ENCODE measurements at places on chromosomes 11 and 22. TPM values are rescaled to one million over a fixed set of nuclear protein-coding genes. Genes with fewer than 3 reads are reported as not detected.

DNA sequence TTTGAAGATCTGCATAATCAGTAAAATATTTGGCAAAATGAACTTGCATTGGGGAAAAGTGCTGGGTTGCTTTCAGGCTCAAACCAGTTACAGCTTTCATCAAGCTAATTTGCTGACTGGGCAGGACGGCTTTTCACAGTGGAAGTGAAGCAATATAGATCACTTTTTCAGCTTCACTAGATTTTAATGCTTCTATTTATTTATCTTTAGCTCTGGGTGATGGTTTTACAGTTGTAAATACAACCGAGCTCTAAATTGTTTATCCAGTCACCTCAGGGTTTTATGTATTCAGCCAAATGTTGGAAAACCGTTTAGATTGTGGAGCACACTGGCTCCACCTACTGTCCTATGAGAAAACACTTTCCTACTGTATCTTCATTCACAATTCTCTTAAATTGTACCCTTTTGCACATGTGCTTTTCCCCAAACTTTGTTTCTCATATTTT is 58.2 kb downstream of the ACER3 start:
- DNase-seq: peak; percentile 84
- H3K27me3 ChIP-seq: no peaks in the 10 kb centered on the region
- H3K4me3 ChIP-seq: peak overlapping the region; percentile 58
- no peak overlapping the region for H3K27ac ChIP-seq

- DNase-seq: no peak
- 0 out of 2 replicates have a peak, but pooled peaks cover 8% of the 10 kb centered on the region for H3K27me3 ChIP-seq
- H3K36me3 ChIP-seq: no peaks in the 10 kb centered on the region
- no peak overlapping the region for H3K4me3 ChIP-seq
- no peak overlapping the region for H3K27ac ChIP-seq
Observed at GRCh38 chr11:122599434-122599833, 56.1 kb upstream of the UBASH3B start.

The OR51E2 gene
- polyA plus RNA-seq: not detected

DNA sequence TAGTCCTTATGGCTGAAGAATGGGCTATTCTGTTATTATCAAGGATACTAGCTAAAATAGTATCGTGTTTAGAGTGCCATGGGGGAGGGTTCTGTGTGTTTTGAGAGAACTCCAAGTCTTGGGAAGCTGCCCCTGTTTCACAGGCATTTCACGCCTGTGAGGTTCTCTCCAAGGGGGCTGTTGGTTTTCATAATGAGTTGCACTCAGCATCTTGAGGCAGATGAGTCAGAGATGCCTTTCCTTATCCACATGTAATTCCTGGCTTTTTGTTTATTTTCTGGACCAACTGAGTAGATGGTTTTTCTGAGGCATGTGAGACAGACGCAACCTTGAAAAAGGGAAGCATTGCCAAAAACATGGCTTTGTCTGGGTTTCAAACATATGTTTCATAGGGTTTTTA is 203.7 kb downstream of the ARHGAP42 start:
- peak; percentile 81 for DNase-seq
- H3K4me3 ChIP-seq: peak overlapping the region; percentile 37
- H3K27me3 ChIP-seq: no peaks in the 10 kb centered on the region

DNA sequence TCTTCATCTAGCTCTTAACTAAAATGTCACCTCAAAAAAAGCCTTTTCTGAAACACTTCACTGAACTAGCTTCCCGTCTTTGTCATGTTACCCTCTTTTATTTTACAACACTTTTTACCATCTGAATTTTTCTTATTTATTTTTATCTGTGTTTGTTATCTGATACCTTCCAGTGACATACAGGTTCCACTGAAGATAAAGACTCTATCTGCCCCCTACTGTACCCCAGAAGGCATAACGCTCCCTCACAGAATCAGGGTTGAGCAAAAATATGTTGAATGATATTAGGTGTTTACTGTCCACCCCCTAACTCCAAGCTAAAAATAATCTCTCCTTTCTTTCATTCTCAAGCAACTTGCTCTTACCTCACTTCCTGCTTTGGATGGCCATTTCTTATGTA is 654.2 kb downstream of the NELL1 start:
- no peak for DNase-seq
- no peaks in the 10 kb centered on the region for H3K36me3 ChIP-seq
- no peaks in the 10 kb centered on the region for H3K27me3 ChIP-seq
- H3K27ac ChIP-seq: no peak overlapping the region
- no peak overlapping the region for H3K4me3 ChIP-seq

DNA sequence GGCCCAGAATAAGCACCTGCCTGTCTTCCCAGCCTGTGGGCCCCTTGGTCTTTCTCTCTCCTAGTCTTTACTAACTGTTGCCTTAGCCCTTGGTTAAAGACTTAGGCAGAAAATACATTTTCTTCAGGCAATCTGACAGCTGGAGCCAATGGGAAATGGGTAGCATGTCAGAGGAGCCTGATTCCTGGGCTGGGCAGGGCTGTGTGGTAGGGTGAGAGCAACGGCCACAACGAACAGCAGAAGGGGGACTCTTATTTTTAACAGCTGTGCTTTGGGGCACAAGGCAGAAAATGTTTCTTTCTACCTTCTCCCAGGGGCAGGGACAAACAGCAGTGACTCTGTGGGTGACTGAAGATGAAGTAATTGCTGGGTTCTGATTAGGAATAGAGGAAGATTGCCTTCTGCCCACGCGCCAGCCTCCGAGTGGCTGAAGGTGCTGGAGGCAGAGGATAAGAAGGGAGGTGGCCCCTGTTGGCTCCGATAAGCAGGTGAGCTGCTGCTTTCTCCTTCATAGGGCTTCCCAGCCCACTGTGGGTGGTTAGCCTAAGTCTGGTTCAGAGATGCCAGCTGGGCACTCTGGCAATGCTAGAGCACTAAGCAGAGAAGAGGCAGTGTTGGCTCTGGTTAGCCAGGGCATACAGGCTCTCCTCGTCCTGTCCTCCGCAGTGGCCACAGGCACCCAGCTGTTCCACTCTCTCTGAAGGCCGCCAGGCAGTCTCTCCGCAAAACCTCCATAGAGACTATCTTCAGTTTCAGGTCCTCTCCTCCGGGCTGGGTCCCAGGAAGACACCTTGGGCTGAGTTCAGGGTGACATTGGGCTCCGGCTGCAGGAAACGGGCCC is 1.5 kb downstream of the YPEL4 start:
- H3K4me3 ChIP-seq: peak overlapping the region; percentile 79
- no peaks in the 10 kb centered on the region for H3K27me3 ChIP-seq
- peak; percentile 60 for DNase-seq
- H3K27ac ChIP-seq: no peak overlapping the region
- peaks cover 26% of the 10 kb centered on the region for H3K4me1 ChIP-seq

DNA sequence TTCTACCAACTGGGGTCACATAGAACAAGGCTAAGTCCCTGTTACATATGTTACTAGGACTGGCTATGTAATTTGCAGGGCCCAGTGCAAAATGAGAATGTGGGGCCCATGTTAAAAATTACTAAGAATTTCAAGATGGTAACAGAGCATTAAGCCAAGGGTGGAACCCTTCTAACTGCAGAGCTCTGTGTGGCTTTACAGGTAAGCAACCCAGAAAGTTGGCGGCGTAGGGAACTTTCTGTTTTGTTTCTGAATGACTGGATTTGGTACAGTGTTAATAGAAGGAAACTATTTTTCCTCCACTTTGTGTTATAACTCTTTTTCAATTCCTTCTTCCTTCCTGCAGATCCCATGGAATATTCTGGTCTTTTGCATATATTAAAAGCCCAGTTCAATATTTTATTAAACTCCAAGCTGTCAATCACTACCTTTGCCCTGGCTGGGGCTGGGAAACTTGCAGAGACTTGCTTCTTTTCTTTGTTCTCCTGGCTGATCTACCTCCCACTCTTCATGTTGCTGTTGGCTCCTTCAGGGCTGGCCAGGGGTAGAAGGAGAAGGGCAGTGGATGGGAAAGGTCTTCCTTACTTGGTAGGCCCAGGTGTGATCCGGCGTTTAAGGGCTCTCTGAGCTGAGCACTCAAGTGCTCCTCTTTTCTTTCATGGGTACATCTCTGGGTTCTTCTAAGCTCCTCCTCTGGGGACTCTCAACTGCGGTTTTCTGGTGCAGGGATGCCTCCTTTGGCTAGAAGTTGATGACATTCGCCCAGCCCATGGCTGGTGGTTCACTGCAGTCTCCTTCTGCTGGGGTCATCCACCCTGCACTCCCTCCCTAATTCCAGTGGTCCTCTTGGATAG is 67.7 kb downstream of the SNX19 start:
- H3K27me3 ChIP-seq: no peaks in the 10 kb centered on the region
- H3K4me1 ChIP-seq: peaks cover 44% of the 10 kb centered on the region
- no peaks in the 10 kb centered on the region for H3K36me3 ChIP-seq
- DNase-seq: no peak
- no peak overlapping the region for H3K4me3 ChIP-seq
- H3K27ac ChIP-seq: peak overlapping the region; percentile 79

GRCh38 chr11:58658623-58659022 is 36.2 kb downstream of the CNTF start:
- H3K27ac ChIP-seq: no peak overlapping the region
- no peaks in the 10 kb centered on the region for H3K27me3 ChIP-seq
- no peaks in the 10 kb centered on the region for H3K36me3 ChIP-seq
- no peaks in the 10 kb centered on the region for H3K4me1 ChIP-seq
- DNase-seq: no peak

DNA sequence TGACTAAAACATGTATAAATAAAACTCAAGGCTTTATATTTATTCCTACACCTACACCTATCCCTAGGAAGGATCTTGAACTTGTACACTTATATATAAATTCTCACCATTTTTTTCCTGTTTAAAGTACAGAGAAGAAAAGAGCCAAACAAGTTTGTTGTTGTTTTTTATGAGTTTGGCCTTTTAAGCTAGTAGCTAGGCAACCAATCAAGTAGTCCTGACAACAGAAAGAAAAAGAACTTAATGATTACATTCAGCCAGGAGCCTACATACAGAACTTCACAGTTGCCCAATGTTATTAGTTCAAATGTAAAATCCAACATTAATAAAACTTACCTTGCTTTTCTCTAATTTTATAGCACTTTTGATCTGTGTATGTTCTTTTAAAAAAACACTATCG is 316.2 kb downstream of the SOX6 start:
- H3K4me1 ChIP-seq: no peaks in the 10 kb centered on the region
- DNase-seq: no peak
- H3K4me3 ChIP-seq: no peak overlapping the region
- H3K27me3 ChIP-seq: 0 out of 2 replicates have a peak, but pooled peaks cover 9% of the 10 kb centered on the region
- no peaks in the 10 kb centered on the region for H3K36me3 ChIP-seq

DNA sequence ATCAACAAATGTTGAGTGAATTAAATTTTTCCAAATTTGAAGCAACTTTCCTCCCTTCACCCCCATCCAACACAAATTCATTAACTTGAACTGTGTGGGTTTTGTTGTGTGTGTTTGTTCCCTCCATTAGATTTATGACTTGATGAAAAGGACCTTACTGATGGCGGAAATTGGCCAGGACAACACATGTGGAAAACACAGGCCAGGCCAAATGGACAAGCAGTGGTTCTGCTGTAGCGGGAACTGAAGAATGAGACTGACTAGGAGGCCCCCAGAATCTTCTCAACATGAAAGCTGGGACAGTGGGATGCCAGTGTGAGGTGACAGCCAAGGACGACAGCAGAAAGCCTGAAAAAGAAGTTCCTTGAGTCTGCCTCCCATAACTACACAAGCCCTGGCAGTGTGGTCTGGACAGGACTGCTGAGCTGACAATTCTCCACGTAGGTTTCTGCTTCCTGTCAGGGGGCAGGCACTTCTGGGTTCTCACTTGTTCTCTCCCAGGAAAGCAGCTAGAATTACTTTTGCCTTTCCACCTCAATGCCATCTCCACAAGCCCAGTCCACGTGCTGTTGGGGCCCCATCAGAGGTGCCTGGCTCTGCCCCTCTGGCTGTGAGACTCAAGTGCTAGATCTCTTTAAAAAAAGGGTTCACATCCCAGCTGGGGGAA is 94.3 kb downstream of the ETS1 start:
- peaks cover 90% of the 10 kb centered on the region for H3K4me1 ChIP-seq
- peak overlapping the region; percentile 98 for H3K27ac ChIP-seq
- H3K27me3 ChIP-seq: no peaks in the 10 kb centered on the region
- peak; percentile 36 for DNase-seq
- H3K36me3 ChIP-seq: peaks cover 20% of the 10 kb centered on the region
- H3K4me3 ChIP-seq: 0 out of 2 replicates have a peak overlapping the region, but pooled peaks have one; percentile 16

DNA sequence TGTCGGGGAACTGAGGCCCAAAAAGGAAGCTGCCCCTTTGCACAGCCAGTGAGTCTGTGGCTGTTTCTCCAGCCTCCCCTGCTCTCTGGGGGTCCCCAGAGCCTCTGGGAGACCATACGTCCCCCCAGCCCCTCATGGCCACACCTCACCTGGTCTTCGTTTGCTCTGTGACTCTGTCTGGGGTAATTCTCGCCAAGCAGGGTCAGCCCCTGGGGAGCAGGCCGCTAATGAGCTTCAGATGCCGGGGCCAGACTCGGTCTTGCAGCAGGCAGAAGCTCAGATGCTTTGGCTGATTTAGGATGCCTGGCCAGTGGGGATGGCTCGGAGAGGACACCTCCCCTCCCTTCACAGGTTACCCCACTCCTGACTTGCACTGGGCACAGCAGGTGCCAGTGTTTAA is 24.1 kb upstream of the WNT11 start:
- no peak overlapping the region for H3K4me3 ChIP-seq
- no peaks in the 10 kb centered on the region for H3K27me3 ChIP-seq
- H3K27ac ChIP-seq: no peak overlapping the region
- H3K36me3 ChIP-seq: no peaks in the 10 kb centered on the region
- no peak for DNase-seq

DNA sequence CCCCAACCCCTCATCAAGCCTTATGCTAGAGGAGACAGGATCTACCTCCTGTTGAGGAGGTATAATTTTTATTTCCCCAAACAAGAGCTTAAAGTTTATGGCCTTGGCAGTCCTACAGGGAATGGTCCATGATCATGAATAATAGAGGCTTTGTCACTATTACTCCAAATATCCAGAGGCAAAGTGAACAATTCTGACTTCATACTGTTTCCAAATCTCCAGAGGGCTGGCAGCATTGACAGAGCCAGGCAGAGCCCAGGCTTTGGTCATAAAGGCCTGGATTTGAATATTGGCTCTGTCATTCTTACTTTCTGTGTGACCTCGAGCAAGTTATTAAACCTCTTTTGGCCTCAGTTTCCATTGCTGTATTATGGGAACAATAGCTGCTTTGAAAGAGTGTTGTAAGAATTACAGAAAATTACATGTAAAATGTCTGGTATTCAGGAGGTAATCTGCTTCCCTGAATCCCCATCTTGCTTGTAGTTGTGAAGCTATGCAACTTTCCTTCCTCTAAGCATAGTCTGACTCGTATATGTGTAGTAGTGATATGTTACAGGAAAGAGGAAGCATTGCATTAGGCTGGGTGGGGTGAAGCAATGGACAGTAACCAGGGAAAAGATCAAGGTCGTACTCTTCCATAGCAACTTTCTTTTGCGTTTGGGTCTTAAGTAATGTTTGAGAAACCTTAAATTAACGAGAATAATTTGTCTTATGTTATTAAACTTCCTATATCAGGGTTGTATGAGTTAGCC is 88.8 kb downstream of the CD44 start:
- peak; percentile 64 for DNase-seq
- peaks cover 26% of the 10 kb centered on the region for H3K4me1 ChIP-seq
- H3K27me3 ChIP-seq: no peaks in the 10 kb centered on the region
- peak overlapping the region; percentile 51 for H3K27ac ChIP-seq

GRCh38 chr11:123233975-123234334 is 38.9 kb upstream of the CLMP start:
- no peaks in the 10 kb centered on the region for H3K36me3 ChIP-seq
- H3K27me3 ChIP-seq: no peaks in the 10 kb centered on the region
- no peak for DNase-seq

GRCh38 chr22:28440592-28441390 is 238.8 kb downstream of the TTC28 start:
- no peaks in the 10 kb centered on the region for H3K27me3 ChIP-seq
- H3K4me1 ChIP-seq: peaks cover 40% of the 10 kb centered on the region

The ALDH3B1 gene
- 43.4 TPM for polyA plus RNA-seq

GRCh38 chr11:113557926-113558325 is 82.7 kb upstream of the DRD2 start:
- no peak overlapping the region for H3K4me3 ChIP-seq
- no peak overlapping the region for H3K27ac ChIP-seq
- no peaks in the 10 kb centered on the region for H3K36me3 ChIP-seq
- peaks cover 9% of the 10 kb centered on the region for H3K27me3 ChIP-seq
- H3K4me1 ChIP-seq: peaks cover 17% of the 10 kb centered on the region

All from GM23248 (cell line).